Heart left ventricle (tissue), 16 donors: ENCODE measurements at places on chromosomes 7 and 10.

- no peak for DNase-seq
Measured at GRCh38 chr7:8747338-8747737, 313.9 kb downstream of the NXPH1 start.

DNA sequence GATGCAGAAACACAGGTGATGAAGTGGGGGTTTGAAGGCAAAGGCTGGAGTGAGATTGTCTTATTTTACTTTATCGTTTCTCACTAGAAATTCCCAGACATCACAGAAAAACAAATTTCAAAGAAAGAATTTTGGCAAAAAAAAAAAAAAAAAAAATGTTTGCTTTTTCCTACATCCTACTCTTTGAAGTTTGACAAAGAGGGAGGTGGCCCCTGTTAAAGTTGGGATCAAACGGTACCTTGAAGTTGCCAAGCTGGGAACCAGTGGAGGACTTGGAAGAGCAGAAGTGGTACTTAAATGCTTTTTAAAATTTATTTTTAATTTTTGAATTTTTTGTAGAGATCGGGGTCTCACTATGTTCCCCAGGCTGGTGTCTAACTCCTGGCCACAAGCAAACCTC, 63.9 kb upstream of the KIF5B start:
- no peak for DNase-seq

DNA sequence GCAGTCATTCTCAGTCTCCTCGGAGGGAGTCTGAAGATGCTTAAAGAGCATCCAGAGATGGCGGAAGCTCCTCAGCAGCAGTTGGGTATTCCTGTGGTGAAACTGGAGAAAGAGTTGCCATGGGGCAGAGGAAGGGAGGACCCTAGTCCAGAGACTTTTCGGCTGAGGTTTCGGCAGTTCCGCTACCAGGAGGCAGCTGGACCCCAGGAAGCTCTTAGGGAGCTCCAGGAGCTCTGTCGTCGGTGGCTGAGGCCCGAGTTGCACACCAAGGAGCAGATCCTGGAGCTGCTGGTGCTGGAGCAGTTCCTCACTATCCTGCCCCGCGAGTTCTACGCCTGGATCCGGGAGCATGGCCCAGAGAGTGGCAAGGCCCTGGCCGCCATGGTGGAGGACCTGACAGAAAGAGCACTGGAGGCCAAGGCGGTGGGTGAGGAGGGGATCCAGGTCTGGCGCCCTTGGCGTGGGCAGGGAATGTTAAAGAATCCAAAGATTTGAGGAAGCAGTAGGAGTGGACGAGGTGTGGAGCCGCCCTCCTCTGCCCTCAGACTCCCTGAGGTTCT, 2.9 kb downstream of the ZSCAN25 start:
- no peak for DNase-seq

- no peak for DNase-seq
Measured at GRCh38 chr10:85026878-85027467, 698.6 kb downstream of the CCSER2 start.
